ENCODE measurements at places on chromosomes 3 and 15.

DNA sequence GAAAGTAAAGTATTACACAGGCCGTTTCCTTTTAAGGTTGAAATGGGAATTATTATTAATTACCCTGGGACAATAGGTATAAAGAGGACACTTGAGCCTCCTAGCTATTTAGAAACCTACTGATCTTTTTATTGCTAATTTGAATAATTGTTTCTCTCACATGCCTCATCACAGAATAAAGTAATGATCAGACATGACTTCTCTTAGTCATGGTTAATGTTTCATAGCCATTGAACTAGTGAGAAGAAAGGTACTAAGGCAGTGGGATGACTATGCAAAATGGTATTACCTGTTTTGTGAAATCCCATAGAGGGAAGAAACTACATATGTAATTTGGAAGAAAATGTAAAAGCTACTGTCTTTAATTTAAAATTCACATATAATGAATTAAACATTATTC is 85.6 kb downstream of the EPHA6 start:
- no peak for DNase-seq

GRCh38 chr3:160676547-160677303 is at the start of gene ARL14:
Gene ARL14 (plus strand): TSS chr3:160677160. CDS start chr3:160677347, 187 bp downstream.
- DNase-seq: no peak

- no peak for DNase-seq
These were observed 188.1 kb upstream of the NSMCE3 start for GRCh38 chr15:29457729-29458128.

DNA sequence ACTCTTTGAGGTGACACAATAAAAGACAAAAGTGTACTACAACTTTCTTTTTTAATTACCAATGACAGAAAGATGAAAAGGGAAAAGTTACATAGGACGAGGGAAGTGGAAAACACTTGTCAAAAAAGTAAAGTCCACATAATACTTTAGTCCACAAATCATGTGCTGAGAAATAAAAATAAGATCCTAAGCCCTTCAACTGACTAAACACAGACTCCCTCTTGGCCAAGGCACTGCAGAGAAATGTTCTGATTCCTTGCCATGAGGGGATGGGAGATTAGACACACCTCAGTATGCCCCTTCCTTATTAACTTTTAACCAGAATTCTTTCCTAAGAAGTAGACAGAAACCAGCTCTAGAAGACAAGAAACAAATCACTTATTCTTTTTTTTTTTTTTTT is 59.5 kb upstream of the TGFBR2 start:
- DNase-seq: no peak
